ENCODE measurements at places on chromosomes 7 and 10.

DNA sequence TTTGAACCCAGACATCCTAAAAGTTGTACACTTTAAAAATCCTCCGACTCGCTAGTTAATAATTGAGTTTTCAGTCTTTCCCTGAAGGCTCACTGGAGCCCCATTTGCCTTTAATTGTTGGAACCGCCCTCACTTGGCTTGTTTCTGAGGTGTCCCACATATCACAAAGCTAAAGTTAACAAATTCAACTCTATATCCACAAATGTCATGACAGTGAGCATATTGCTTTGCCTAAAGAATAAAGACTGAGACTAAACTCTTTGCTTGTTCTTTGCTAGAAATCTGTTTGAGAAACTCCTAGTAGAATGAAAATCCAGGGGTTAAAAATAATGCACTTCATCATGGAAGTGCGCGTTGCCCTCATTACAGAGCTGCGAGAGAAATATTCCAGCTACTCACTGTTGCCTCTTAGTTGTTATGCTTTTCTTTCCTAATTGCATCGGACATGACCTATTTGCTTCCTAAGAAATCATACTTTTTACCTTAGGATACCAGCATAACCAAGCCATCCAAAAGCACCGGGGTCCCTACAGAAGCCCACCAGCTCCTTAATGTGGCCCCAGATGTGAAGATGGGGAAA, 752 bp downstream of the THSD7A start:
- DNase-seq: no peak

- peak; percentile 38 for DNase-seq
Measured at GRCh38 chr10:45373003-45373575, 927 bp upstream of the ALOX5 start.

DNA sequence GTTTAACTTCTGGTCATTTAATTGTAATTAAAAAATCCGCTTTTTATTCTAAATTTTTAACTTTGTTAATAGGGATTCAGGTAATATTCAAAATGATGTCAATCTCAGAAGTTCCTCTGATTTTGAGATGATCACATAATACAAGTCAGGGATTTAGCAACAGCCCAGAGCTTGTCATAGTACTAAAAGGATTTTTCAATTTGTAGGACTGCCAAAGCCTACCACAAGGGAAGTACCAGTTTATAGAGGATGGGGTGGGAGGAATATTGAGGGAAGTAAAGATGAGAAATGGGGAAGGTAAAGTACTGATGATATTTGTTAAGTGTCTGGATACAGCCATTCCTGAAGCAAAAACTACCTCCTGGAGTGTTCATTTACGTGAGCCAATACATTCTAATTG, 278.2 kb upstream of the TEX47 start:
- no peak for DNase-seq

DNA sequence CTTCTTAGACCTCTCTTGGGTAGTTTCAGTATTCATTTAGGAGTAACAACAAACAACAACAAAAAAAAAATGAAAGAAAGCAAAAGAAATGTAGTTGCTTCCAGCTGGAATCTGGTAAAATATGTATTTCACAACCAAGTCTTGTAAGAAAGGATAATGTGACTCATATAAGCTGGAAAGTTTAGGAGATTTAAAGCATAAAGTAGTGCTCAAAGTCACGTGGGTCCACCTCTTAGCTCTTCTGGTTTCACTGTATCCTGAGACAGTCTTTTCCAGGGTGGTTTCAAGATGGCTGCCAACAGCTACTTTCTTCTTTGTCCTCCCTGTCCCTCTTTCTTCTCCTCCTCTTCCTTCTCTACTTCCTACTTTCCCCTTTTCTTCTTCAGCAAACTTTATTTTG, 69.5 kb upstream of the CDK13 start:
- DNase-seq: no peak

GRCh38 chr7:123792547-123792946, 43.7 kb upstream of the WASL start:
- DNase-seq: no peak

GRCh38 chr7:70913924-70914323, 218.0 kb upstream of the GALNT17 start:
- DNase-seq: no peak

GRCh38 chr7:4801839-4802231, 26.4 kb downstream of the AP5Z1 start:
- DNase-seq: no peak

DNA sequence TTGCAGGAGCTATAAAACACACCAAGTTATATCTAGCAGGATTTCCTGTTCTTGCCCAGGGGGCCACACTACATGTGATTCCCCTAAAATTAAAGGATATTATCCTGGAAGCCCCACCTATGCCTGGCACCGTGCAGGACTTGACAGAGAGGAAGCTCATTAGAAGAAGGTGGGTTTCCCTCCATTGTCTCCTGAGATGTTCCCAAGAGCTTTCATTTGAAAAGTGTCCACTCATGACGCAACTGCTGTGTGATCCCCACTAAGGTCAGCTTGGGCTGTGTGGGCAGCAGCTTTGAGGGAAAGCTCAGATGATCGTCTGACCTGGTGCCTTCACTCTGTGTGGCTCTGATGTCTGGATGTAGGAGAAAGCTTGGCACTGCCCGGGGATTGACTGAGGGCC, 53.5 kb downstream of the RAMP3 start:
- no peak for DNase-seq

- DNase-seq: no peak
Measured at GRCh38 chr10:96665306-96665705, 55.0 kb downstream of the PIK3AP1 start.

GRCh38 chr10:105837951-105838350, 1196.9 kb downstream of the SORCS3 start:
- DNase-seq: no peak

DNA sequence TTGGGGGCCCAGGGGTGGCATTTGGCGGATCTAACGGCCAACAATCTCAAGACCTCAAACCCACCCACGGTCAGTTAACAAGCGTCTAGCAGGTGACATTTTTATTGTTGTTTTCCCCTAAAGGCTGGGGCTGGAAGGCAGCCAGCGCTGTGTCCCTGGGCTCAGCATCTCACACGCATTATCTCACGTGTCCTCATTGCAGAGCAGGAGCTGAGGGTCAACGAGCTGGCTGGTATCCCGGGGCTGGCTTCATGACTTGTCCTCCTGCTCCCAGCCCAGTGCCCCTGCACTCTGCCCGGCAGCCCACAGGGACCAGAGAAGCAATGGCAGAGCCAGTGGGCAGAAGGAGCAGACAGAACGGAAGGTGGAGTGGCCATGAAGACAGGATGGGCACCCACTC, 54.4 kb upstream of the TMEM273 start:
- no peak for DNase-seq

DNA sequence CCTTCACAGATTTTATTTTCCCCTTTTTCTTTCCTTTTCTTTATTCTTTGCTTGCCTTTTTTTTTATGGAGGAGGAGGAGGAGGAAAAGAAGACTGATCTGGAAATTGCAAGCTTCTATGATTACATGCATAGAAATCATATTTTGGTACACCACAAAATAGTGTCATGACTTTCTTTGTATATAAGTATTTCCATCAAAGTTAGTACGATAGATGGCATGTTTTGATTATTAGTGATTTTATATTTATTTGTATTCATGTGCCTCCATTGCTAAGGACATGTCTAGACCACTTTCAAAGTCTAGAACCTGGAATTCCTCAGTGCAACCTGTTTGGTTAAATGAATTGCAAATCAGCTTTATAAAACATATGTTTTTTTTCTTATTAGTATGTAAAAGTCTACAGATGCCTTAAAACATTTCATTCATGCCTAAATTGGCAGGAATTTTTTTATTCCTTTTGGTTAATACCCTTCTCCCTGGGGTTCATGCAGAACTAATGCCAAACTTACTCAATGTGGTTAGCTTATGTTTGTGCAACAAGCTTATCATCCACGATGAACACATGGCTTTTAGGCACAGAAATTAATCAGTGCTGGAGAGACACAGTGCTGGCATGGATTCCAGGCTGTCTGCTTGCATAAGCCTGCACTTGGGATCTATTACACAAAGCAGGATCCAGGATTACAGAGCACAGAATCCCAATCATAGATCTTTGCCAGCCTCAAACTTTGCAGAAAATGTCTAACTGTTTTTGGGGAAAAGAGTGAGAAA, 213.1 kb downstream of the CHRM2 start:
- no peak for DNase-seq

DNA sequence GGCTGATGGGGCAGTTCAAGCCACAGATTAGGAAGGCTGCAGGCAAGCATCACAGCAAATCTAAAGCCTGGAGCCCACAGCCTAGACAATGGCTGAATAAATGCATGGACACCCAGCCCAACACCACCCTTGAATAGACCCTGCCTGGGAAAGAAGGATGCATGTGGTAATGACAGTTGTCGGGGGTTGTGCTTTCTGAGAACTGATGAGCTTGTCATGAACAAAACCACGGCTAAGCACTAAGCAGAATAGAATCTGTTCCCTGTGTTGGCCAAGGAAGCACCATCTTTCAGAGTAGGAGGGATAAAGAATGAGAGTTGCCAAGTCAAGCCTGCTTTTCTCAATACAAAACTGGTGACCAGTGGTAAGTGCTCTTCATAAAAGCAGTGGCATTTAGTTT, 66.1 kb upstream of the JCAD start:
- no peak for DNase-seq

- DNase-seq: no peak
Measured at GRCh38 chr7:105618016-105618296, 36.7 kb upstream of the EFCAB10 start.

DNA sequence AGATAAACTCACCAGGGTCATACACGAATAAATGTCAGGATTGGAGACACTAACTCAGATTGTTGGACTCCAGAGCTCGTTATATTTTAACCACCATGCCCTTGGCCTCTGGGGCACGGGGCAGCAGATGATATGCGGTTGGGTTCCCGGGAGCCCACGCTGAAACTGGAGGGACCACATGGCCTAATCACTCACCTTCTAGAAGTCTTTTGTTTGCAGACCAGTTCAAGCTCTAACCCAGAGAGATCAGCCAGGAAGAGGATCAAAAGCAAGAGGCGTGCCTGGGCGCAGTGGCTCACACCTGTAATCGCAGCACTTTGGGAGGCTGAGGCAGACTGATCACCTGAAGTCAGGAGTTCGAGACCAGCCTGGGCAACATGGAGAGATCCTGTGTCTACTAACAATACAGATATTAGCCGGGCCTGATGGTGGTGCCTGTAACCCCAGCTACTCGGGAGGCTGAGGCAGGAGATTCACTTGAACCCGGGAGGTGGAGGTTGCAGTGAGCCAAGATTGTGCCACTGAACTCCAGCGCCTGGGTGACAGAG, 42.6 kb upstream of the ECHDC3 start:
- no peak for DNase-seq

DNA sequence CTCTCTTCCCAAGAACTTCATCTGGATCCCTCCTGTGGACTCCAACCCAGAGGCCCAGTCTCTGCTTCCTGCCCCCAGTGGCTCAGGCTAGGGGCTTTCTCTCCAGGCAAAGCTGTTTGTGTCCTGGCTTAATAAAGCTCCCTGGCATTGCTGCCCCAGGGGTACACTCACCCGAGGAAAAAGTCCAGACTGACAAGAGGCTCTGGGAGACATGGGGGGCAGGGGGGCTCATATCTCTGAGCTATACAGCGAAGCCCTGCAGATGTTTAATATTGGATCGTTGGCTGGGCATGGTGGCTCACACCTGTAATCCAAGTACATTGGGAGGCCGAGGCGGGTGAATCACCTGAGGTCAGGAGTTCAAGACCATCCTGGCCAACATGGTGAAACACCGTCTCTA, 10.7 kb upstream of the COMTD1 start:
- no peak for DNase-seq

GRCh38 chr7:81404669-81405068, 365.2 kb downstream of the HGF start:
- DNase-seq: no peak

- DNase-seq: peak; percentile 36
Measured at GRCh38 chr10:5659702-5660528, 6.5 kb downstream of the ASB13 start.

- DNase-seq: no peak
Measured at GRCh38 chr10:94115725-94116124, 122.0 kb downstream of the PLCE1 start.

GRCh38 chr7:119105381-119105780, 880.9 kb downstream of the ANKRD7 start:
- DNase-seq: no peak

DNA sequence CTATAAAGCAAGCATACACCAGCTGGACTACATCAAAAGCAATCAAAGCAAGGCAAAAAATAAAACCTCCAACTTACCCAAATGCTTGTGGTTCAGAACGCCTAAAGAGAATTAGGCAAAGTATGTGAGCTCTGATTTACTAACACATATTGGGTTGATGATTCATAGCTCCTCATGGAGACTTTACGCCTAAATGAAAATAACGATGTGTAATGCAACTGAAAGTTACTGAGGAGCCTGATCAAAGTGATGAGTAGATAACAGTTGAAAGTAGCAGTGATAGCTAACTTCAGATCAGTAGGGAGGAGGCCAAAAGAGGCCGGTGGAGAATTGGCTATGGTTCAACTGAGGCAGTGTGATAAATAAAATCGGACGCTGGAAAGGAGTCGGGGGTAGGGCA, 85.0 kb downstream of the MPP7 start:
- DNase-seq: peak; percentile 33

GRCh38 chr10:59684006-59684405, 25.6 kb downstream of the SLC16A9 start:
- no peak for DNase-seq

DNA sequence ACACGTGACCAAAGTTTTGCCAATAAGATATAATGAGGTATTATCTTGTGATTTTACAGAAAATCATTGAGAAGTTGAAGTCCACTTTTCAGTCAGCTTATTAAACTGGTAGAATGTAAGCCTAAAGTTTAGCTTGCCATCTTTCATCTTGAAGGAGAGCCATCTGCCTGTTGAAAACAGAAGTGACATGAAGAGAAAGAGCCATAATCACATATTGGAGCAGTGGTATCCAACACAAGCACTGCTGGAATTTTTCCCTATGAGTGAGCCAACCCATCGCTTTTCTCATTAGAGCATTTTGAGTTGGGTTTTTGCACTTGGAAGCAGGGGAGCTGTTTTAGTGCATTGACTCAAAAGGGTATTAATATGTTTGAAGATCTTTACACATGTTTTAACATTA, 117.6 kb upstream of the FERD3L start:
- no peak for DNase-seq

GRCh38 chr10:7908541-7909210, 90.4 kb downstream of the TAF3 start:
- DNase-seq: no peak

DNA sequence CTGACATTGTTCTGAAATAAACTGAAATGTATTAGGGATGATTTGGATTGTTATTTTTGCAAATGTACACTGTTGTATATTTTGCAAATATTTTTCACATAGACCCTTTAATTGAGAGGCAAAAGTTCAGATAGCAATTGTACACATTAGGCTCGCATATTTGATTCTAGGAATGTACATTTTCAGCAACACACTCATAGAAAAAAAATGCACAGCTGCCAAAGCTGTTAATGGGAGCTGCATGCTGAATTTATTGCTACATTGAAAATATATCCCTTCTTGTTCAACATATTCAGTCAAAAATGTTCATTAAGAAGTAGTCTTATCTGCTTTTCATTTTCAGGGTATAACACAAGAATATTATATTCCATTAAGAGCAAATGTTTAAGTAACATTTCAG, 512.9 kb downstream of the ATRNL1 start:
- no peak for DNase-seq

GRCh38 chr7:152162287-152162686, 136.8 kb downstream of the GALNT11 start:
- DNase-seq: no peak
